ENCODE measurements at places on chromosomes 5 and 9.

DNA sequence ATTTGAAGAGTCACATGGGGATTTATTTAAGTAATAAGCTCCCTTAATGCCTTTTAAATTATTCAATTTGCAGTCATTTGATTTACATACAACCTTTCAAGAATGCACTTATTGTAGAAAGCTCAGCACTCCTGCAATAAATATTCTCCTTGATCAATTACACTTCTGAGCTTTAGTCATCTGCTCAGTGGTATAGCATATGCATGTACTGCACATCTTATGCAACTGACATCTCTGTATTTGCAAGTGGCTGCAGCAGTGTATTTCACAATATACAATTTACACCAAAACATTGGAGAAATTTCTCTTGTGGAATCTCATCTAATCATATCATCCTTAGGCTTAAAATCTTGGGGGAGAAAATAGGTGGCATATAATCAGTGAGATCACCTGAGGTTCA is 325.7 kb downstream of the SLF1 start:
- DNase-seq: no peak

GRCh38 chr5:132478366-132478871 is 12.2 kb downstream of the IRF1 start:
- DNase-seq: no peak

GRCh38 chr9:121944711-121945191 is 148.4 kb downstream of the TTLL11 start:
- DNase-seq: no peak

DNA sequence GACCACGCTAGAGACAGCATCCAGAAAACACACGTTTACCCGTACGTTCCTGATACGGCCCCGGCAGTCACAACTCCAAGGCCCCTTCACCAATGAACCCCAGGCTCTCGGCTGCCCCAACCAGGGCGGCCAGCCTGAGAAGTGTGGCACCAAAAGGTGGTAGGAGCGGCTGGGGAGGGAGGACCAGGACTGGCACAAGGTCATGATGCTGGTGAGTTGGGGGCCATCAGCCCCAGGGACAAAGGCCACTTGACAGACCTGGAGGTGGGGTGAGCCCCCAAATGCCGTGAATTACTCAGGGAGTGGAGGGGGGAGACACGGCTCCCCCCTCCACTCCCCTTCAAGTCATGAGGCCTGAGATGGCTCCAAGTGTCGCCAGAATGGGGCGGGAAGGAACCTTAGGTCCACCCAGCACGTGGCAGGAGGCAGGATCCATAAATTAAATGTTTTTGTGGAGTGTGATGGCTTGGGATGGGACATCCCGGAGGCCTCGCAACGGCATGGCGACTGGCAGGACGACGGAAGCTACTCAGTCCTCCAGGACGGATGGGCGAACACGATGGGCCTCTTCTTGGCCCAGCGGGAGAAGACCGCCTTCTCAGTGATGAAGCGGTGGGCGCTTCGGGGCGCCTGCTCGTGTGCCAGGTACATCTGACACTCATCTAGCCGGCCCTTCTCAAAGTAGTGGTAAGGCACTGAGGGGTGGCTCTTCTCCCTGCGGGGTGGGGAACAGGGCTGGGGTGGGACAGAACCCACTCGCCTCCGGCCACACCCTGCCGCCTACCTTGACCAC is 8.7 kb upstream of the ST6GALNAC6 start:
- no peak for DNase-seq

DNA sequence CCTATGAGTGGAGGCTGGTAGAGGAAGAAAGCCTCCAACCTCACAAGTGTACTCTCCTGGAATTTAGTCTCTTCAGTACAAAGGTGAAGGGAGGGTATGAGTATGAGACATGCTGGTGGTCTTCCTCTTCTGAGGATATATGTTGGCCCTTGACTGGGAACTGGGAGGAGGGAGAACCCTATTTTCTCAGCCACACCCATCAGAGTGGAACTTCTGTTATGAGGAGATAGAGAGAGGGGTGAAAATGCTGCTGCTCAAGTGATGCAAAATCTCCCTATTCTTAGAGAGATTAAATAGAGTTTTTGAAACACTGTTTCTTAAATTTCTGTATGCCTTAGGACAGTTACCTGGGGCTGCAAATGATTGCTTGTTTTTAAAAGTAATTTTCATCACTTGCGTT is 203.4 kb upstream of the PRR16 start:
- DNase-seq: no peak

GRCh38 chr9:7328453-7328852 is 471.1 kb downstream of the DMAC1 start:
- DNase-seq: no peak

DNA sequence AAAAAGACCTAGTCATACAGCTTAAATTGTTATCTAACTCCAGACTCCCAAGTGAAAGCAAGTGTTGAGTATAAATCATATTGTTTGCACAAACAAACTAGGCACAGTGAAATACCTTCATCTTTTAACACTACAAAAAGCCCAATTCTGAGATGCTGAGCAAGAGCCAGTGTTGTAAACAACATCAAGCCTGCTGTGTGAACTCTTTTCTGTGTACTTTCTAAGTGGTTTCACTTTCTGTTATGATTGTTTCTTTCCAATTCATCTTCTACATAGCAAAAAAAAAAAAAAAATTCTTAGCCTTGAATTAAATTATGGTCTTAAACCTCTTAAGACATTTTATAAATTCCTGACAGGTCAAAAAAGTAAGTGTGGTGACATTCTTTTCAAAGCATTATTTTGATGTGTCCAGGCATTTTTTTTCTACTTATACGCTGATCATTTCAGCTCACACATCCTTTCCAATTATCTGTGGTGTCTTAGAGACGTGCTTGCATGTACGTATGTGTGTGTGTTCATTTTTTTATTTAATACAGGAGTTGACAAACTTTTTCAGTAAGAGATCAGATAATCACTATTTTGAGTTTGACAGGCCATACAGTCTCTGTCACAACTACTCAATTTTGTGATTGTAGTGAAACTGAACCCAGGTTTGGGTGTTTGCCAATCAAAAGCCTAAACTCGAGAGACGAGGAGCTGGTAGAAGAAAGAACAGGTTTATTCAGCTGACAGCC is 556.1 kb downstream of the CDH9 start:
- no peak for DNase-seq

- DNase-seq: no peak
Measured at GRCh38 chr9:96022445-96023051, 147.1 kb downstream of the ERCC6L2 start.

- no peak for DNase-seq
Measured at GRCh38 chr5:66538531-66538930, 57.7 kb upstream of the MAST4 start.

DNA sequence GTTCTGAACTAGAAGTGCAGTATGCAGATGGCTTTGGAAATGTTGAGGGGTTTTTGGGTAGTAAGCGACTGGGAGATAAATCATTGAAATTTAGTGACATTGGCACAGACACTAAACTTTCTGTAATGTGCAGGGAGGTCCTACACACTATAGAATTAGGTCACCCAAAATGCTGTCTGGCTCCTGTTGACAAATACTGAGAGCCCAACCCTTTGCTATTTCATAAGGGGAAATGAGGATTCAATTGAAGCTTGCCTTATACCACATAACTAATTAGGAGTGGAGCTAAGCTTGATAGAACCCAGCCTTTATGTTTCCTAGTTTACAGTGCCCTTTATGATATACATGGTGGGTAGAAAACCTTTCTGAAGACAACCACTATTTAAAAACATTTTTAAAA is 22.6 kb downstream of the HMGXB3 start:
- no peak for DNase-seq

- DNase-seq: no peak
Measured at GRCh38 chr5:16983022-16983639, 47.0 kb upstream of the MYO10 start.

GRCh38 chr9:94591876-94592275 is 1.7 kb downstream of the FBP2 start:
- no peak for DNase-seq

DNA sequence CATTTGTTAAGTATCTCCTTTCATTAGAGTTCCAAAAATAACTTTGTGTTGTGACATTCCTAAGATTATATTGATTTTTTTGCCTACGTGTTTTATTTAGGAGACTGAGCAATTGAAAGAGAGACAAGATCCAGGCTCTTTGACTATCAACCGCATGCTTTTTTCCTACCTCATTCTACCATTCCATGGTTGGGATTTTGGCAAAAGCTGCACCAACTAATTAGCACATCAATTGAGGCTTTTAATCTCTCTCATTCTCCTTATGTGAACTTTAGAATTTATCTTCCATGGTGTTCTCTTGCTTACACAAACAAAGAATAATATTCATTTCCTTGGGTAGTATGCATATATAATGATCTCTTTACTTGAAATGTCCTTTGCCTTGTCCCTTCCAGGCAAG is 338.7 kb upstream of the SMC2 start:
- DNase-seq: no peak

DNA sequence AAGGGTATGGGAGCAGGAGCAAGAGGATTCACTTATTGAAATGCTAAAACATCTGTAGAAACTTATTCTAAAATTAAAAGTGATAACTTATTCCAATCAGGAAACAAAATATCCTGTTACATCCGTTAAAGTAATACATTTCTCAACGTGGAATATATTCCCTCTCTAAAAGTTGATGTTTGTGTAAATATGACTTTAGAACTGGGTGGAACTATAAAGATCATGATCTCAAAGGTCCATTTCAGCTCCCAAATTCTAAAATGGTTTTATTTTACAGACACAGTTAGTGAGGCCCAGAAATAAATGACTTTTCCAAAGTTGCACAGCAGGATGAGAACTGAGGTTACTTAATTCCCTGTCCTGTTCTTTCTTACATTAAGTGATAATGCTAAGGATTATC is 21.1 kb downstream of the ISOC1 start:
- no peak for DNase-seq

DNA sequence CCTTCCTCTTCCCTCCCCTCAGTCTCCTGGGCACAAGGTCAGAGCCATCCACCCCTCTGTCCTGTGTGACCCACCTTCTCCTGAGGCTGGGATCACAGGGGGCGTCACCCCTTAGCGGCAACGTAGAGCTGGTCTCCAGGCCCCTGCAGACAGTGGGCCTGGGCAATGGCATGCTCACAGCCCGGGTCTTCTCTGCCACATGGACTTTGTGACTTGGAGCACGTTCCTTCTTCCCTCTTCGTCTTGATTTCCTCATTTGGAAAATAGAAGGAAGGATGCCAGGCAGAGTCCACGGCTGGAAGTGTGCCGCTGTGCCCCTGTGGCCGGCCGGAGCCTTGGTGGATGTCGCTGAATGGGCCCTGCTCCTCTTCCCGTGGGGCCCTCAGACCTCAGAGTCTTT is 10.0 kb downstream of the RXRA start:
- DNase-seq: no peak

DNA sequence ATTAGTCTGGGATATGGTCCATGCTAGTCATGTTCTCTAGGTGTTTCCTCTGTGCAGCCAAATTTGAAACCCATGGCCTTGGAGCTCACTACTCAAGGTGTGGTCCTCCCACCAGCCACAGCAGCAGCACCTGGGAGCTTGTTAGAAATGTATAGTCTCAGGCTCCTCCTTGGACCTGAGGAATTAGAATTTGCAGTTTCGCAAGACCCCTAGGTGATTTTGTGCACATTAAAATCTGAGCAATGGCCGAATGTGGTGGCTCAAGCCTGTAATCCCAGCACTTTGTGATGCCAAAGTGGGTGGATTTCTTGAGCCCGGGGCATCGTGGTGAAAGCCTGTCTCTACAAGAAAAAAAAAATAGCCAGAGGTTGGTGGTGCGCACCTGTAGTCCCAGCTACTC is 72.3 kb upstream of the NEK6 start:
- DNase-seq: no peak

GRCh38 chr5:77719666-77720363 is 56.3 kb downstream of the TBCA start:
- no peak for DNase-seq

DNA sequence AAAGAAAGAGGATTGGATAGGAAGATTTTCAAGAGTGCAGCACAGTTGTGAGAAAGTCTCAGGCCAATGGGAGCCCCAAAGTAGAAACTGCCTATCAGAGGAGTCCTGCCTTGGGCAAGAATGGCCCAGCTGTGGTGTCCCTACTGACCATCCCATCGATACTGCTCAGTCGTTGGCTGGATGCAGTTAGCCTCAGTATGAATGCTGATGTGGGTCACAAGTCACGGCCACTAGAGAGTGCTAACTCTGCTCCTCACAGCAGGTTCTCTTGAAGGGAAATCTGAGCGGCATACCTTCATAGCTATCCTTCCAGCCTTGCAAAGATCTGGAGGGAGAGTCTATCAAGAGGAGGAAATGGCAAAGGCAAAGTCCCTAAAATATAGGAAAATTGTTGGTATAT is 11.6 kb upstream of the CETN3 start:
- DNase-seq: no peak

DNA sequence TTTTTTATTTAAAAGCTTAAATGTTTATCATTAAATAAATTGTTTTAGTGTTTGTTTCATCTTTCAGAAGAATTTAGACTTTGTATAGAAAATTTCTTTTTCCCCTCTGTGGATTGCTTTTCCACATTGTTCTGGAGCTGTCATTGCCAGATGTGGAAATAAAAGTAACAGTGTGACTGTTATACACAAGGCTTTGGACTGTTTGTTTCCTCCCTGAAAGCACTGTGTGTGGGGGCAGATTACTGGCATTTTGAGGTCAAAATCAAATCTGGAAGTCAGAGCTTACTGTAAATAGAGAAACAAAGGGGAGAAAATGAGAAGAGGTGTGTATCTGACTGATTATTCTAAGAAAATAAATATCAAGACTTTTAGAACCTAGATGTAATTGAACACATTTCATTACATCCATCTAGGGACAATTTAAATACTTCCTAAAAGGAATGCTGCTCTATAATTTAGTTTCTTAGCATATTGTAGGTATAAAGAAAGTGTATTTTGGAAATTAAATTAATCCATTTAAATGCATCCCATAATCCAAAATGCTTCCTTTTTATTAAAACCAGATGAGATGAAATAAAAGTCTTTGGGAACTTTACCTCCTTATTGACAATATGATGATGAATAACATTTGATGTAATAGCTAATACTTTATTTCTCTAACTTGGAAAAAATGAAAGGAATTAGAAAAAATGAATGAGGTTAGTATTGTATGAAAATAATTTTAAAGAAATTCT is 51.9 kb downstream of the ERCC6L2 start:
- DNase-seq: no peak

- no peak for DNase-seq
Measured at GRCh38 chr5:63451188-63451587, 511.1 kb downstream of the HTR1A start.

DNA sequence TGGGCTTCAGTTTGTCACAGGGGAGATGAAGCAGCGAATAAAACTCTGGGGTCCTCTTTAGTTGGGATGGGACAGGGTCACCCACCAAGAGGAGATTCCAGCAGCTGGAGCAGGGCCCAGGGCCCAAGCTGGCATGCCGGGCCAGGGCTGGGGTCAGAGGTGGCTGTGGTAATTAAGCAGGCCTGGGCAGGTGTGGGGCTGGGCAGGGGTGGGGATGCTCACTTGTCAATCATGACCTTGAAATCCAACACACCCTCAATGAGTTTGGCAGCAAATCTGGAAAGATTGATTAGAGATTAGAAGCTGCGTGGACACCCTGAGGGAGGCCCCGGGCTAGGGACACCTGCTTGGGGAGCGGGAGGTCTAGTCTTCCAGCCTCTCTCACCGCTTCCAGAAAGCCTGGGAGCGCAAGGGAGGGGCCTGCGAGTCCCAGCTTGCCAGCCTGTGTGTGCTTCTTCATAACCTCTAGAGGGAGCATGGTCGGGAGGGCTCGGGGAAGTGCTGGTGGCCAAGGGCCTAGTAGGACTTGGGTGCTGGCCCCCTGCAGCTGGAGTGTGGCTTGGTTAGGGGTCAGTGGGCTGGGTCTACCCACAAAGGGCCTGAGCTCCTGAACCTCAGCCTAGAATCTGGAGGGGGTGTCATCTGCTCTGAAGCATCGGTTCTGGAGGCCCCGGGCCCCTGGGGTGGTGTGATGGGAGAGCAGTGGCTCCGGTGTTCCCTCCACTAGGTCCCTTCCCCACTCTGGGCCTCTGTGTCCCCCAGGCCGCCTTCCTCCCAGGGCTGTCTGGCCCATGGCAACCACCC is 7.6 kb downstream of the CRAT start:
- no peak for DNase-seq

Measured in stimulated activated CD4-positive, alpha-beta T cell treated with anti-CD3 and anti-CD28 coated beads, Interleukin-12 subunit alpha, Interleukin-12 subunit beta, amount 100 ng/mL, for 24 hours (primary cell).